CD4-positive, alpha-beta memory T cell (primary cell): ENCODE measurements at places on chromosomes 5 and 9.

DNA sequence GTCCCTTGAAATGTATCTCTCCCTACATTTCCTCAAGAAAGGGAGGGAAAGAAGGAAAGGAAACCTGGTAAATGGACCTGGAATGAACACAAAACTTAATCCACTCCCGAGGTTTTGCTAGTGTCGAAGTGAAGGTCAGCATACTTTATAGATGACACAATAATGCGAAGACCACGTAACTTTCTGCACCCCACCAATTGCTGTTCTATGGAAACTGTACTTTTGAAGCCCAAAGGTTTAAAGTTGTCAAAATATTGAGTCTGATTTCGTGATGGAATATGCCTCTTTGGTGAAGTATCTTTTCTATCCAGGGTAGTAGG lies 103.7 kb downstream of the SNCAIP start:
- DNase-seq, result no peak

- no peak for DNase-seq
Observed at GRCh38 chr5:4418084-4418483, 722.0 kb upstream of the ADAMTS16 start.

DNA sequence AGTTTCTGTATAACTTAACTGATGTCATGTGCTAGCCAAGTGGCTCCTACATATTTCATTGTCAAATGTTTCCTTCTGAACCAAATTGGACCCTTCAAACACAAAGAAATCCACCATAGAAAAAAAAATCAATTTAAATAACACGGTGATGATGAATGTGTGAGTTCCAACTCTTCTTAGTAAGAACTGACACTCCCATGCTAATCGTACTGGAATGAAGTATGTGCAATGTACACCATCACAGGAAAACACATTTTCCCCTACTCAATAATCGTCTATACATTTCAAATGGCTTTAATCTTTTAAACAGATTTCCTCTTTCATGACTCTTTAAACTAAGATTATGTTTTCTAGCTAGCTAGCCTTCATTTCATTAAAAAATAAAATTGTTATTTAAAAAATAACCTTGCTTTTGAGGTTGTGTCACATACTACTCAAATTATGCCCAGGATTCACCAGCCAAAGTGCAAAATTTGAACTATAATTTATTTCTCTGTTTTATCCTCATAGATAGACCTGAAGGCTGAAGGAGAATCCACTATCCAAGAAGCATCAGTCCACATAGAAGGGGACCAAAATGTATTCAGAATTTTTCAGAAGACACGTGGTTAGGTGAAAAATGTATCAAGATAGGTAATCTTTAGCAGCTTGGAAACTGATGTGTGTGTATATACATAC lies 131.0 kb upstream of the ITGA1 start:
- peak; percentile 2 for DNase-seq

DNA sequence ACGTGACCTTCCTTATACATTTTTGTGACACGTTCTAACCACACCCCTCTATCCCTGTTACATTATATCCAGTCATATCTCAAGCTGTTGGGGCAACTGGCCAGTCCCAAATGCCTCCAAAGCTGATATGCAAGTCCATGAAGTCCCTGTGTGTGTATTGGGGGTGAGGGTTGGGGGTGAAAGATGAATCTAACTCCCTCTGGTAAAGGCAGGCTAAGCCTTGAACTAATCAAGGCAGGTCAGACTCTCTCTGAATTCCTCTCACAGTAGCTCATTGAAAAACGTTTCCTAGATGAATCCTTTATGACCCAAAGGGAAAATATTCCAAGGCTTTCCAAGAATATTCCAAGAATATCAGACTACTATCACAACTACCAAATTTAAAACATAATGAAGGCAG lies 174.4 kb downstream of the MUSK start:
- no peak for DNase-seq

DNA sequence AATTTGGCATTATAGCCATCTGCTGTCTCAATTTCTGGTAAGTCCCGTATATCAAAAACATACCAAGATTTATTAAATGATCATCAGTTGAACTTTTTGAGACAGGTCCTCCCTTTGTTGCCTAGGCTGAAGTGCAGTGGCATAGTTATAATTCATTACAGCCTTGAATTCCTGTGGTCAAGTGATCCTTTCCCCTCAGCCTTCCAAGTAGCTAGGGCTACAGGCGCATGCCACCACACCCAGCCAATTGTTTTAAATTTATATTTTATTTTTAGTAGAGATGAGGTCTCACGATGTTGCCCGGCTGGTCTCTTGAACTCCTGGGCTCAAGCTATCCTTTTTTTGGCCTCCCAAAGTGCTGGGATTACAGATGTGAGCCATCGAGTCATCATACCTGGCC lies 418.9 kb downstream of the ARHGEF28 start:
- DNase-seq, result no peak

DNA sequence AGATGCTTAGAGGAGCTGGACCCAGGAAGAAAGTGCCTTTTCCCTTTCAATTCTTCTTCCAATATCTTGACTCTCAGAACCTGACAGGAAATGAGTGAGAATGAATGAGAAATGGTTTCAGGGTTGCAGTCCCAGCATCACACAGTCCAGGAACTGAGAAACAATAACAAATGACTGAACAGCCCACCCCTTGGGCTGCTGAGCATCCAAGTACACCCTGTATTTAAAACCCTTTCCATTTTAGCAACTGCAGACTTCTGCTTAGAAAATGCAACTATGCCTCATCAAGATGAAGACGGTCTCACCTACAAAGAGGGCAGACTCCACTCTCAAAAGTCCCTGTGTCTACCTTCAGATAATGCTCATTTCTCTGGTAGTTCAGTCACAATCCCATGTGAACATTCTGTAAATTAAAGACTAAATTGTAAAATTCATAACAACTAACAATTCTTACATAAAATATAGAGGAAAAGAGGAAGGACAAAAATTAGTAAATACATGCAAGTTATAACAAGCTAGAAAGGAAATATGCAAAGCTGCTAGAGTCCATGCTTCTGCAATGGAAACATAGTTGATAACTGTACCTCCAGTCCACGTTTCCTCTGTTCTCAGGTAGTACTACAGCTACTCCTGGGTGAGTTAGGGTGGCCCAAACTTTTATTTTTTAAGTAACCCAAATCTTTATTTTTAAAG lies 316.5 kb downstream of the ICE1 start:
- DNase-seq, result no peak

DNA sequence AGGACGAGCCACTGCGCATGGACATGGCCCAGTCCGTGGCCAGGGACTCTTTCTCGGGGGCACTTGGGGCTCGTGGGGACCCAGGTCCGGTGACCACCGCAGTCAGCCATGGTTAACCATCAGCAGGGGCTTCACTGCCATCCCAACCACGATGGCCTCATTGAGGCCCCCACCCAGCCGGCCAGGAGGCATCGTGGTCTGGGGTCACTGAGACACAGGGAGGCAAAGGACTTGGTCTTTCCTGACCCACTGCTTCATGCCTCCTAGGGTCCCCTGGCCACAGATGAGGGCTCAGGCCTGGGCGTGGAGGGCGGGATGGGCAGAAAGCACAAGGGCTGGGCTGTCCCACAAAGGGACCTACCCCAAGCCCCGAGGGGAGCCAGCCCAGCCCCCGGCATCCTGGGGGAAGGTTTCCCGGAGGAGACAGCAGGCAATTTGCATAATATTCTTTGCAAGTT lies 6.6 kb downstream of the NACC2 start:
- DNase-seq, result no peak

- DNase-seq, result no peak
Observed at GRCh38 chr5:7492371-7492770, 96.4 kb downstream of the ADCY2 start.

DNA sequence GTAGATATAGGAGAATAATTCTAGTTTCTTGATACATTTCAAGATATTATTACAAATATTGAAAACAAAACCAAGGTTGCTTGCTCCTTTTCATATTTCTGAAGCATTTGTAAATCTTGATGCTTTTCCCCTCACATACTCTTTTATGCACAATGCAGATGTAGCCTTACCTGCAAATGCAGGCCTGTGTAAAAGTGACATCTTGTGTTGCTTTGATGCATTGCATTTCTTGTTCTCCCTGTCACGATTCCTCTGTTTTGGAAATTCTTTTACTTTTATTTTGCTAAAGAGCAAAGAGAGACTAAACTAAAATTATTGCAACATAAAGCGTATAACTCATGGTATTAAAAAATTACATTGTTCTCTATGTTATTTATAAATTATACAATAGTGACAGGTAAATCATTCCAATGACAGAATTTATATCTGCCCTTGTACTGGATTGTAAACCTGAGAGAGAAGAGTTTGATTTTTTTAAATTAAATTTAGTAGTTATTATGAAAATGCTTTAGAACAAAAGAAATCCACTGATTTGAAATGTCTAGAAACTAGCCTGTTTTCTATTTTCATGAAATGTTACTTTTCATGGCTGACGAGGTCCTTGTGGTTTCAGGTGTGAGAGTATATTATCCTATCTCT lies 970.0 kb downstream of the MAT2B start:
- no peak for DNase-seq

DNA sequence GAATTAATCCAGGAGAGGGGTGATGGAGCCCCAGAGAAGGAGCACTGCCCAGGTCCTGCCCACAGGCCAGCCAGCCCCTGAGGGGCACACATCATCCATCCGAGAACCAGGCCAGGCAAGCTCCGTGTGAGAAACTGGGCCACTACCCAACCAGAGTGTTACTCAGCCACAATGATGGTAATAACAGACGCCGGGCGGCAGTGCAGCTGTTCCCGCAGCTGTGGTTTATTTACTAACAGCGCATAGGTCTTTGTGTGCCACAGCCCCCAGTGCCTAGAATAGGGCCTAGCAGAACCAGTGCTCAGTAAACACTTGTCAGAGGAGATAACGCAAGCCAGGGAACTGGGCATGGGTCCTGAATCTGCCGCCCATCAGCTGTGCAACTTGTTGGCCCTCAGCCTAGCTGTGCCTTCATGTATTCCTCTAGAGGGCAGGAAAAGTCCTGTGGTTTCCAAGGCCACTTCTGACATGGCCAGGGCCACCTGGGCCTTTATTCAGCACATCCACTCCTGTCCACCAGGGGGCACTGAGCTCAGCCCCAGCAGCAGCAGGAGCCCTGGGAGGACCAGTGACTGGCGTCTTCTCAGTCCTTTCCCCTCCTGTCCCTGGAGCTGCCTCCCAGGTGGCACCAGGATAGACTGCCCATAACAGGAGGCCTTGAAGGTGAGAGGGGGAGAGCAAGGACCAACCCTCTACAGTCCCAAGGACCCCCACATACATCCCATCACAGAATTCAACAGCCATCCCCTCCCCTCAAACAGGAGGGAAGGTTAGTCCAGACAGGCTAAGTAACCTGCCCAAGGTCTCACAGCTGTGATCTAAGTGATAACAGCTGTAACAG lies 2.1 kb downstream of the MXD3 start:
- DNase-seq, result peak; percentile 68

GRCh38 chr5:55313870-55314617 lies 6.3 kb downstream of the MTREX start:
- no peak for DNase-seq

GRCh38 chr5:177430140-177430951 lies 3.9 kb downstream of the GRK6 start:
- DNase-seq, result no peak

DNA sequence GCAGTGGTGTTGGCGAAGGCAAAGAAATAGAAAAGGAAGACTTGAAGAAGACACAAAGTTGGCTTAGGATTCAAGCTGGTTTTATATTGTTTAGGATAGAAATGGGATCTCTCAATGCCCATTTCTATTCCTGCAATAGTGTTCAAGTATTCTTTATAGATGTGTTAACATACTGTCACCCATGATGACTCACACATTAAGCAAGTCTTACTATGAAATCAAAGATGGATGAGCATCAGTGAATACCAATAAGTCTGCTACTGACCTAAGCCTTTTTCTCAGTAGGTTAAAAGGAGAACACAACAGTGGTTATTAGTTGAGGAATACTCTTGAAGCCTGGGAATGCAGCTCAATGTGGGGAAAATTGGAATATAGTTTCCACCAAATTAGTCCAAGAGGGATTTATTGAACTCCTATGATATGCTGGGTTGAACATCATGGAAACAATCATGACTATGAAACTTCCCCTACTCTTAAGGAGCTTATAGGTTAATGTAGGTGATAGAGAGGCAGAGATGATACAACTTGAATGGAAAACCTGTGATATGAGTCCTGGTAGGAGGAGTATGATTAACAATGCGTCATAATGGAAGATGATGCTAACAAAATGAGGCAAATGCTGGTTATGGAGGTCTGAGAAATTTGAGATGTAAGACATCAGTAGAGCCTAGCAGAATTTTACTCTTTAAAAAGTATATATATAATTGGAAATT lies 417.1 kb upstream of the DAP start:
- no peak for DNase-seq

GRCh38 chr5:172758077-172758833 lies 12.7 kb downstream of the DUSP1 start:
- no peak for DNase-seq

DNA sequence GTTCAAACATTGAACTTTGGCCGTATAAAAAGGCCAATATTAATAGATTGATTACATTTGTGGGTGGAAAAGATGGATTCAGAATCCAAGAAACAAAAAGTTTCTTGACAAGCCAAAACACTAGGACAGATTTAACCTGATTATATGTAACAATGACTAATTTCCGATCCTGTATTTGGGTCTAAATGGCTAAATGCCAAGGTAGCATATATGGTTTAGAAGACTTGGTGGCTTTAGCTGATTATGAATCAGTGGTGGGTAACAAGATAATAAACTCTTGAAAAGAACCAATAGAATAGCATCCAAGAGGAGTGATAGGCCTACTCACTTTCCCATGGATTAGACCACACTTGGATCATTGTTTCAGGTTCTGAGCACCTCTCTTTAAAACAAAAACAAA lies 21.8 kb upstream of the ANP32B start:
- no peak for DNase-seq

DNA sequence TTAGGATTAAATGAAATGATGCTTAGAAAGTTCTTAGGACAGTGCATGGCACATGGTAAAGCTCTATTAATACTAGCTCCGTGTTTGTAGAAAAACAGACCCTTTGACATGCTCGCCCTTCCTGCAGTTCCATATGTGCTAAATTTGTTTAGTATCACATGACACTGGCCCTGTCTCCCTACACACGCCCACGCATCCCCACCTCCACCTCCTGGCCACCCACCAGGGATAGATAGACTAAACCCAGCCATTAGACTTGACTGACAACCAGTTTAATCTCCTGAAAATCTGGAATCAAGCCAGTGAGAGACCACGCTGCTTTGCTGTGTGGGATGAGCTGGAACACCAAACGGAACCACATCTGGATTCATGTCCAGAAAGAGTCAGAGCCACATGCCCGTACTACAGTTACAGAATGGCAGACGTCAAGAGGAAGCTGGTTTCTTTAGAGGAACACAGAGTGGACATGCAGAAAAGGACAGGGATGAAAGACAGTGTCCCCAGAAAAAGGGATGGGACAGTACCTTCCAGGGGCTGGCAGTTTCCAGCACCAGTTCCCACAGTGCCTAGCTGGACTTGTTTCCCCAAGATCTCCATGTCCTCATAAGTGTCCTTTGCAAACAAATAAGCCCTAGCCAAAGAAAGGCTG lies 186.1 kb downstream of the PDZD2 start:
- no peak for DNase-seq
